A549 treated with AZD2906 at 1 μM for 4 hours (cell line): ENCODE measurements at places on chromosomes 16 and 17. TPM values are rescaled to one million over a fixed set of nuclear protein-coding genes. Genes with fewer than 3 reads are reported as not detected.

CACNG4 gene
- total RNA-seq = 10.3 to 14.3 TPM (median 13.9 TPM) in 5 replicates

LRRC46 gene
- 2.7 to 3.7 TPM (median 3.2 TPM) in 5 replicates for total RNA-seq

TMEM235 gene
- total RNA-seq = not detected in 5 replicates

SCGB1C2 gene
- total RNA-seq = not detected in 5 replicates

CPNE7 gene
- 56.4 to 90.3 TPM (median 78.6 TPM) in 5 replicates for total RNA-seq
